ENCODE measurements at places on chromosomes 2 and 18.

- DNase-seq: no peak
Observed at GRCh38 chr2:235232449-235233433, 261.1 kb upstream of the AGAP1 start.

GRCh38 chr18:58902961-58903360, 38.3 kb downstream of the ZNF532 start:
- no peak for DNase-seq

DNA sequence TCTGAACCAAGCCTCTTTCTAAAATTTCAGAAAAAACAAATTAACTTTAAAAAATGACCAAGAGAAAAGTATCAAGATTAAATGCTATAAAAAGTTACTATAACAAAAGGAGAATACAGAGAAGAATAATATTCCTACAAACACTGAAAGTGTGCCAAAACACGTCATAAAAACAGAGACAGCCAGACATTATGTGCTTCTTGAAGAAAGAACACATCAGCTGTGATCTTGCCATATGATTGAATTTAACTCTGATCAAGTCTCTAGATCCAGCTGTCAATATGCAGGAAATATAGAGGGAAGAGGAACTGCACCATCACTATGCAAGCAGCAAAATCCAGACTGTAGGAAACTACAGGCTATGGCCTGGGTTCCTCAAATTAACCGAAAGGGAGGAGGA, 33.7 kb upstream of the COL5A2 start:
- no peak for DNase-seq

- DNase-seq: no peak
Observed at GRCh38 chr2:108824316-108825070, 37.9 kb downstream of the CCDC138 start.

GRCh38 chr2:158460632-158461297, 4.0 kb downstream of the PKP4 start:
- DNase-seq: no peak

DNA sequence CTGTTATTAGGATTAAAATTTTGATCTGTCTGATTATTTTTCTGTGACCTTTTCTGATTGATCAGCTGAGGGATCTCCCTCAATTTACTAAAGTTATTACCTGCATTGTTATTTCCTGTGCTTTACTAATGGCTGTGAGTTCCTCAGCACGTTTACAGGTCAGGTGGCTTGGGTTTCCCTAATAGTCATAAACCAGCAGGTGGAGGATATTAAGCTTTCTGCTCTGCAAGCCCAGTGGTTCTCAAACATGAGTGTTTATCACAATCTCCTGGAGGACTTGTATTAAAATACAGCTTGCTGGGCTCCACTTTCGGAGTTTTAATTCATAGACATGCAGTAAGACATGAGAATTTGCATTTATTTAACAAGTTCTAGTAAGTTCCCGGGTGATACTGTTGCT, 22.4 kb upstream of the UGP2 start:
- no peak for DNase-seq

DNA sequence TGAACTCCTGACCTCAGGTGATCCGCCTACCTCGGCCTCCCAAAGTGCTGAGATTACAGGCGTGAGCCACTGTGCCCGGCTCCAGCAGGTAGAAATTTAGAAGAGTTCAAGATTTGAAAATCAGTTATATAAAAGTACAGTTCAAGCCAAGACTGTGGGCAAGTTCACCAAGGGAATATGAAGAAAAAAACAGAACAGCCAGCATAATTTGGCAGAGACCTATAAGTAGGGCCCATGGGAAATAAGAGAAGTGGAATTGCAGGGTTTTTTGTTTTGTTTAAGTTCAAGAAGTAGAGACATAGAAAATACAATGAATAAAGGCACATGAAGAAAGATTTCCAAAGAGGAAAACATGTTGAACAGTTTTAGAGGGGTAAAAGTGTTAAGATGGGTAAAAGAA, 57.9 kb downstream of the BAZ2B start:
- DNase-seq: no peak

DNA sequence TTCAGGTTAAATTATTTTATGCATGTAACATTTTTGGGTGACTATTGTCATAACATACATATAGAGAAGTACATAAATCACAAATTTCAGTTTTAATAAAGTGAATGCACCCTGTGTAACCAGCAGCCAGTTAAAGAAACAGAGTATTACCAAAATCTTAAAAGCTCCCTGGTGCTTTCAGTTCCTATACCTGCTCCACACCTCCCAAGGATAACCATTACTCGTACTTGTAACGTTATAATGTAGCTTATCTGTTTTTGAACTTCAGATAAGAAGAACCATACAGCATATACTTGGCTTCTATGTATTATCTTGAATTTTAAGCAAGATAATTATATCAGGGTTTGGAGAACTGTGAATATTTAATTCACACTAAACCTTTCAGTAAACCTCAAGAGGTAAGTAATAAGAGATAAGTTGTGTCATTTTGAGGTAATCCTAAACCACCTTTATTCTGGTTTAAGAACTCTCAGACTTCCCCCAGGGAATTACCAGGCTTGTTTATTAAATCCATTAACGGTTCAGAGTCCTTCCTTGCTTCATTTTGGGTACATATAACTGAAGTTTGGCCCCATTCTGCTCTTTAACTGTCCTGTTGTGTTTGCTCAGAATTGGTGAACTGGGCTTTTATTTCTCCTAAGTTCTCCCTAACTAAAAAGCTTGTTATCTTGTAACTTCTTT, 58.6 kb downstream of the LCLAT1 start:
- no peak for DNase-seq

DNA sequence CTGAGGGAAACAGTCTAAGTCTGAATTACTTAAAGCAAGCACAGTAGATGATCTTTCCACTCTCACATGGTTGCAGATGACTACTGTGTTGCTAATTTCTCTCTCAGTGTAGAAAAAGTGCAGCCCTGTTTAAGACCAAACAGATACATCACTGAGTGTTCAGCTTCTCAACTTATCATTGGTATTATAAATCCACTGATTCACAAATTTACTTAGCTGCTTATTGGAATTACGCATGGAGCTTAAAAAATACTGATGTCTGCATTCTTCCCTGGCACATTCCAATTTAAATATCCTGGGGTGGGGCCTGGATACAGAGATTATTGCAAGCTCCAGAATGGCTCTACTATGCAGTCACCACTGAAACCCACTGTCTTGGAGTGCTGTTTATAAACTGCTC, 411.2 kb downstream of the RND3 start:
- no peak for DNase-seq

DNA sequence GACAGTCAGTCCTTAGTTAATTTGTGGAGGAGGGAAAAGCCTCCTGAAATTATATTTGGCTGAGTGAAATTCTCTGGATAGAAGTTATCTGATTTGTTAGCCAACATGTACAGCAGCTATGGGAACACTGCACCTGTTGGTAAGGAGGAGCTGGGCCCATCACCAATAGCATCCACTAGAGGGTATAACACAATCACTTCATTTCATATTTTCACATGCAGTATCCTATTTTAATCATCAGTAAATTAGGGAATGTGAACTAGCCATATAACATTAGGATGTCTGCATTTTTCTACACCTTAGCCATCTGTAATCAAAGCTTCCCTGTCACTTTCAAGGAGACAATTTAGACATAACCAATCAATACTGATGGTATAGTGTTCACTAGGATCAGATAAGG, 818.4 kb upstream of the CDH2 start:
- DNase-seq: no peak

DNA sequence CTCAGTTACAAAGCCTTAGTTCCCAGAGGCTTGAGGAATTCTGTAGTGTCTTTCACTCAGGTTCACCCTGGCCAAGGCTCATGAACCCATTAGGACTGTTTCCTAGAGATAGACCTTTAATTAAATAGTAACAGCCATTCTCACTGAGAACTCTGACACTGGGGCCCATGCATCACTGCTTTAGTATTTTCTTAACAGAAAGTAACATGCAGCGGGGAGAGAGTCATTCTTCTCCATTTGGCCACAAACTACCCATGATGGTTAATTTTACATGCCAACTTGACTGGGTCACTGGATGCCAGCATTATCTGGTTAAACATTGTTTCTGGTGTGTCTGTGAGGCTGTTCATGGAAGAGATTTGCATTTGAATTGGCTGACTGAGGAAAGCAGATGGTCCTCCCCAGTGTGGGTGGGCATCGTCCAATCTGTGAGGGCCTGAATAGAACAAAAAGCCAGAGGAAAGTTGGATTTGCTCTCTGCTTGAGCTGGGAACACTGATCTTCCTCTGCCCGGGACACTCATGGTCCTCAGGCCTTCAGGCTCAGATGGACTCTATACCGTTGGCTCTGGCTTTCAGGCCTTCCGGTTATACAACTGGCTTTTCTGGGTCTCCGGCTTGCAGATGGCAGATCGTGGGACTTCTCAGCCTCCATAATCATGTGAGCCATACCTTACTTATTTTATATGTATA, 5.6 kb upstream of the CPLX4 start:
- no peak for DNase-seq

DNA sequence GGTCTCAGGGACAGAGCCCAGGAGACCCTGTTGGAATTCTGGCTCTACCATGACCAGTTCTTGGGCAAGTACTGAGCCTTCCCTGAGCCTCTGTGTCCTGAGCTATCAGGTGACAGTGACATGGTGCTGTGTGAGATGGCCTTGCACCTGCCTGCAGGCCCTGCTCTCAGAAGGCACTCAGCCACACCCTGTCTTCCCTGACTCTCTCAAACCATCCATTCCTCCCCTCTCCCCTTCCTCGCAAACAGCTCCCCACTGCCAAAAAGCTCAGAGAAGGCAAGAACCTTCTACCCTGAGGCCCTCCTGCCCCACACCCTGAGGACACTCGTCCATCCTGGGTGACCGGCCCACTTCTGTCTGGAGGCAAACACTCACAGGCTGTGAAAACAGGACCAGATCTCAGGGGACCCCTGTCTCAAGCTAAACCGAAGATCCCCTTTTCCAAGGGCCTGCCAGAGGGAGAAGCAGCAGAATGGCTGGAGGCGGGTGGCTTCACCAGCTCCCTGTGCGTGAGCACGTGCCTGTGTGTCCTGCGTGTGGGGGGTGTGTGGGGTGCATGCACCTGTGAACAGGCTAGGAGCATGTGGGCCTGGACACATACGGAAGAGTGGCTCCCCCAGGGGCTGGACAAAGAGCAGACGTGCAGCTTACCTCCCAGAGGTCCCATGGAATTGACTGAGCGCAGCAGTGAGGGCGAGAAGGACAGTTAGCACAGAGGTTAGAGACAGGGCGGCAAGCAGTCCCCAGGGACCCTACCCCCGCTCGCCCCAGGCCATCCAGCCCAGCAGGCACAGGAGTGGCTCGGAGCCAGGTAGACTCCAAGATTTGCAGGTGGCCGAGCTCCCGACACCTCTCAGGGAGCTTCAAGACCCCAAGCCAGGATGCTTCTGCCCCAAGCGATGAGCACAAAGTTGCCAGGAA, 53.9 kb downstream of the BIN1 start:
- DNase-seq: no peak

DNA sequence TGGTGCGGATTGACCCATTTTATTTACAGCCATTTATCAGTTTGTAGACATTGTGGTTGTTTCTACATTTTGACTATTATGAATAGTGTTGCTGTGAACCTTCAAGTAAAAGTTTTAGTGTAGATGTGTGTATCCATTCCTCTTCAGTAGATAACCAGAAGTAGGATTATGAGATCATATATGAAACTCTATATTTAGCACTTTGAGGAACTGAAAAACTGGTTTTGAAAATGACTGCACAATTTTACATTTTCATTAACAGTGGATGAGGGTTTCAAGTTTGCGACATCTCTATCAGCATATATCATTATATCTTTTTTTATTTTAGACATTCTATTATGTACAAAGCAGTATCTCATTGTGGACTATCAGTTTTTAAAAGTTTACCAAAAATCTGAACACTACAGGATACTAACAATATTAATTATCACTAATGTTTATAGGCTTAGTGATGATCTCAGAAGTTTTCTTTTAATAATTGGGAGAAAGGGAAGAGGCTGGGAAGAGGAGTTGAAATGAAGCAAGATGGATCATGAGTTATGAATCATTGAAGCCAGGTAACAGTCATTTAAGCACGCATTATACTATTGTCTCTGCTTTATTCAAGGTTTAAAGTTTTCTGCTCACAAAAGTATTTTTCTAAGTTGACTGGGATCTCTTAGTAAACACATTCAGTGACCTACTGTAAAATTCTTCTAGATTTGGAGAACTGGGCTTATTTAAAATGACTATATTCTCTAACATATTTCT, 329.0 kb upstream of the LRATD1 start:
- DNase-seq: no peak

DNA sequence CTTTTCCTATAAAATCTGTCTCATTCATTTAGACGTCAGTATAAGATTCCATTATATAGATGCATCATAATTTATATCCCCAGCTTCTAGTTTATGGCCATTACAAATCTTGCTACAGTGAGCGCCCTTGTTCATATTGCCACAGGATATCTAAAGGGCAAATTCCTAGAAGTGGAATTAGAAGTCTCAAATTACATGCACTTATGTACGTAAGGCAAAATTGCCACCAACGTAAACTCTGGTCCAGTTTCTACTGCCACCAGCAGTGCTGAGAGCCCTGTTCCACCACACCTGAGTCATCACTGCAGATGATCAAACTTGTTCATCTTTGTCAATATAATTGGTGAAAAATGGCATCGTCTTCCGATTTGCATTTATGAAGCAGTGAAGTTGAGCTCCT, 90.9 kb upstream of the ID2 start:
- DNase-seq: no peak

- DNase-seq: no peak
Observed at GRCh38 chr18:77178559-77178958, 46.0 kb upstream of the MBP start.

DNA sequence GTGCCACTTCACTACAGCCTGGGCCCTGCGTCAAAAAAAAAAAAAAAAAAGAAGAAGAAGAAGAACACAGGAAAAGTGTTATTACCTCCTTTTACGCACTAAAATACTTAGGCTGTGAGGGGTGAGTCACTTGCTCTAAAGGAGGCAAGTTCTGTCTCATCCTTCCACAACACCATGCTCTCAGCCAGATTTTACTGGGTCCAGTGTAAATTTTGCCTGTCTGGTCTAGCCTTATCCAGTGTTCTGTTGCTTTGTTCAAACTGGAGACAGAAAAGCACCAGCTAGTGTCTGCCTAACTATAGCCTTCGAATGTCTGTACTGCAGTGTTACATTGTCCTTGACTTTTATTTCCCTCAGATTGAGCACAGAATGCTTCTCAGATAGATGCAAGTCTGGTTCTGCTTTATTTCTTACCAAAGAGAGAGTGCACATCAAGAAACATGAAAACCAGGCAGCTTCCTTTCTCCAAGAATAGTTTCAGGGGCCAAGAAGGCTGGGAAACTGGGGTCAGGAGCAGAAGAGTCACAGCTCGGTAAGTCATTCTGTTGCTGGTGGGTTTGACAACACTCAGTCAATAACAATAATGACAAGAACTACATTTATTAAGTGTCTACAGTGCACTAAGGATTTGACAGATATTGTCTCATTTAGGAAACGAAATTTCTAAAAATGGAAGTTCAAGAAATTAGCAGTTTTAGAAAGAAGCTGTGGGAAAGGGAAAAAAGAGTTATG, 3.1 kb upstream of the MSGN1 start:
- no peak for DNase-seq

DNA sequence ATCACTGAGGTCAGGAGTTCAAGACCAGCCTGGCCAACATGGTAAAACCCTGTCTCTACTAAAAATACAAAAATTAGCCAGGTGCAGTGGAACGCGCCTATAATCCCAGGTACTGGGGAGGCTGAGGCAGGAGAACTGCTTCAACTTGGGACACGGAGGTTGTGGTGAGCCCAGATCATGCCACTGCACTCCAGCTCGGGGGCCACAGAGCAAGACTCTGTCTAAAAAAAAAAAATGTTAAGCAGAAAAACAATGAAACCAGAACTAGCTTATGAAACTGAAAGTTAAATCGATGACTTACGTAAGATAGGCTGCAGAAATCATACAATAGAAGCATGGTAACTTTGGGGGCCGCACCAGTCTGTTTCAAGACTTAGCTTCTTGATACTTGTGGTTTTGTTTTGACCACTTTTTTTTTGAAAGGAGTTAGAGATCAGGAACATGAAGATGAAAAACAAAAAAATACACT, 6.2 kb upstream of the GPR155 start:
- DNase-seq: no peak
